ENCODE measurements at places on chromosomes 2 and 18.

- no peak for DNase-seq
Observed at GRCh38 chr2:105490956-105491355, 92.1 kb upstream of the FHL2 start.

DNA sequence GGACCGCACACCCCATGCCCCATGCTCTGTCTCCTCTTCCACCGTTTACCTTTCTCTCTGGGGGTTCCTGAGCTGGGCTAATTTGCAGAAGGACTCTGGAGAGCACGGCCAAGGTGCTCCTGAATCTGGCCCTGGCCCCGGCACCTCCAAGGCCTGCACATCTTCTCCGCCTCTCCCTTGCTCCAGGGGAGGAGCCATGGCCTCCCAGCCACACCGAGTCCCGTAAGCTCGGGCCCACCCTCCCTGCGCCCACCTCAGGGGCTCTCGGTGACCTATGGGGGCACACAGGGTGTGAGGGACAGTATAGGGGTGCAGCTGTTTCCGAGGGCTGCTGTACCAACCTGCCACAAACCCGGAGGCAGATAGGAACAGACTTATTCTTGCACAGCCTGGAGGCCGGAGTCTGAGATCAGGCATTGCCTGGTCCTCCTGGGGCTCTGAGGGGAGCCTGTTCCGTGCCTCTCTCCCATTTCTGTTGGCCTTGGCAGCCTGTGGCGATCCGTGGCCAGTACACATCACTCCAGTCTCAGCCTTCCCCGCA is 127.3 kb upstream of the GPC1 start:
- no peak for DNase-seq

DNA sequence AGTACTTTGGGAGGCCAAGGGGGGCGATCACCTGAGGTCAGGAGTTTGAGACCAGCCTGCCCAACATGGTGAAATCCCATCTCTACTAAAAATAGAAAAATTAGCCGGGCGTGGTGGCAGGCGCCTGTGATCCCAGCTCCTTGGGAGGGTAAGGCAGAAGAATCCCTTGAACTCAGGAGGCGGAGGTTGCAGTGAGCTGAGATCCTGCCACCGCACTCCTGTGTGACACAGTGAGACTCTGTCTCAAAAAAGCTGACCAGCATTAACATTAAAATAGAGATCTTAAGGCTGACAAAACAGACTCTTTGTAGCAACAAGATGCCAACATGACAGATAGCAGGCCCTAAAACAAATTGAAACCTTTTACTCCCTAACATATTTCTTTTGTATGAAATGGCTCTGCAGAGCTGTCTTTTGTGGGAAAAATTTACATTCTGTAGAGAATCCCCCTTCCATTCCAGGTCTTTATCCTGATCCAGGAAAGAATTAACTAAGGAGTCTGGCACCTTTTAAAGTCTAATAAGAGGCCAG is 213.9 kb downstream of the RAB3GAP1 start:
- DNase-seq, result no peak

- DNase-seq, result no peak
Observed at GRCh38 chr2:239689985-239690384, 289.2 kb upstream of the HDAC4 start.

DNA sequence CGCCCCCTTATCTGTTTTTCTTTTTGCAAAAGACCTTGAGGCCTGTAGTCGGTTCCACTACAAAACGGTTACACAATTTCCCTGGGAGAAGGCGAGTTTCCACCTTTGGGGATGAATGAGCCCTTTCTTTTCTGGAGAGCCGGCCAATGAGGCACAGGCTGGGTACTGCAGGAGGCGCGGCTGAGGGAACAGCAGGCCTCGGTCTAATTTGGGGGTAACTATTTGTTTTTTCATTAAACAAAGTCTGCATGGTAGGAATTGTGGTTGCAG is 129.2 kb downstream of the MYCN start:
- no peak for DNase-seq

DNA sequence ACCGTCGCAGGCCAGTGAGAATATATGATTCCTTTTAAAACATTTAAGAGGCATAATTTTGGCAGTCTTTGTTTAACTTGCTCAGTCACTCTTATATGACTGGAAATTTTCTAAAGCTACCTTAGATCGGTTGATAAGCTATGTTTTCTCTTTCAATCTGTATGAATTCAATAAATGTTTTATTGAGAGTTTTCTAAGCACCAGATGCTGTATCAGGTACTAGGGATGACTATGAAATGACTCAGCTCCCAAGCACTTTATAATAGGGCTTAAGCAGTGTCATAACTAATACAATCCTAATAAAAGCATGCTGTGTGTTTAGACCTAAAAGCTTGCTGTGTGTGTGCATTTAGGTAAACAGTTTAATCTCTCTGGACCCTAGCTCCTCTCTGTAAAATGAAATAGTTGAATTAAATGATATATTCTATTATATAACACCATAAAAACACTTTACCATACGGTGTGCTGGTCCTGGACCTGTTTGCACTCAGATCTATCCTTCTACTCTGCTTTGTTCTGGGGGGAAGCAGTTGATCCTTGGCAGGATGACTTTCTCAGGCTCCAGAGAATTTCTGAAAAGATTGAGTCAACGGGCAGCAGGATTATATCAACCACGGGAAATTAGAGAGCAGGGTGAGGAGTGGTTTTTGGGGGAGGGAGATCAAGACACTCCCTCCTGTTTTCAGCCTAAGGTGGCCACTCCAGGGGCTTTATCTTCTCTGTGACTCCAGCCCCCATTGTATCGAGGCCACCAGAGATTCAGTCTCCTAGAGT is 26.1 kb upstream of the SLC38A11 start:
- no peak for DNase-seq

GRCh38 chr2:134181219-134181618 is 72.7 kb upstream of the MGAT5 start:
- DNase-seq, result peak; percentile 25

DNA sequence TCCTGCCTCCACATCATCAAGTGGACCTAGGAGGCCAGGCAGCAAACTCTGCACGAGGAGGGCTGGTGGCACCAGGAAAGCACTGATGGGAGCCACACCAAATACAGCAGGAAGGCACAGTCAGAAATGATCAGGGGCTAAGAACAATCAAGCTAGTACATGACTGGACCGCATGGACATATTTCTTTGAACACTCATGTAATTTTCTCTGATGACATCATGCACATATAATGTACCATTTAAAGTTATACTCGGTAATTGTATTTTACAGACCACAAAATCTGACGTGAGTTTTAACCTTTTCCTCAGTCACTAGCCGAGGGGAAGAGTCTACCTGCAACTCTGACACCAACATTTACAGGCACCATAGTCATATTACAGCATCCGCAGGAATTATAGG is 76.7 kb downstream of the XDH start:
- DNase-seq, result no peak

GRCh38 chr2:178307650-178308049 is 113.3 kb downstream of the OSBPL6 start:
- DNase-seq, result no peak

GRCh38 chr2:134682726-134683125 is 36.1 kb downstream of the TMEM163 start:
- no peak for DNase-seq

- no peak for DNase-seq
Observed at GRCh38 chr2:3483986-3484960, 35.1 kb downstream of the ADI1 start.

DNA sequence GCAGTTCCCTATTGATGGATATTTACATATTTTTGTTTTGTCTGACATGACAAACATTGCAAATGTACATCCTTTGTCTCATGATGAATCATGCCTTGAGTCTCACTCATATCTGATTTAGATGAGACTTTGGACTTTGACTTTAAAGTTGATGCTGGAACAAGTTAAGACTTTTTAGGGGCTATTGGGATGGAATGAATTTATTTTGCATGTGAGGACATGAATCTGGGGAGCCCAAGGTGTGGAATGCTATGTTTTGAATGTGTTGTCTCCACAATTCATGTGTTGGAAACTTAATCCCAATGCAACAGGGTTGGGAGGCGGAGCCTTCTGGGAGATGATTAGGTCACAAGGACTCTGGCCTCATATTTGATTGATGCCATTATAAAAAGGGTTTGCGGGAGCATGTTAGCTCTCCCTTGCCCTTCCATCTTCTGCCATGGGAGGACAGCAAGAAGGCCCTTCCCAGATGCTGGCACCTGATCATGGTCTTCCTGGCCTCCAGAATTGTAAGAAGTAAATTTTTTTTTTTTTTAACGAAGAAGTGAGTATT is 29.1 kb upstream of the INO80D start:
- no peak for DNase-seq

GRCh38 chr2:198036029-198036879 is 231.9 kb downstream of the PLCL1 start:
- no peak for DNase-seq

DNA sequence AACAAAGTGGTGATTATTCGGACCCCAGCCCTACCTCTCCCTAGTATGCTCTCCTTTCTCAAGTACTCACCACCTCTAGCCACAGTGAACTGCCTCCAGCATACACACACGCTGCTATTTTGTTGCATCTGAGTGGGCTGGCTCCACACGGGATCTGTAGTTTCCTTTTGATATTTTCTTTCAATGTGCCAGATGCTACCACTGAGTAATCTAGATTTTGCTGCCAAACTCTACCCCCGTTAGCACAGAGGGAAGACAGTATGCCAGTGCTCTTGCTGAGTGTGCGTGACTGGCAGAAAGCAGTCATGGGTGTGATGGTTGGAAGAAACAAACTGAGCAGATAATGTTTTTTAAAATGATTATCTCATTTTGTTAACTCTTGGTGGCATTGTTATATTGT is 11.6 kb downstream of the CFLAR start:
- no peak for DNase-seq

DNA sequence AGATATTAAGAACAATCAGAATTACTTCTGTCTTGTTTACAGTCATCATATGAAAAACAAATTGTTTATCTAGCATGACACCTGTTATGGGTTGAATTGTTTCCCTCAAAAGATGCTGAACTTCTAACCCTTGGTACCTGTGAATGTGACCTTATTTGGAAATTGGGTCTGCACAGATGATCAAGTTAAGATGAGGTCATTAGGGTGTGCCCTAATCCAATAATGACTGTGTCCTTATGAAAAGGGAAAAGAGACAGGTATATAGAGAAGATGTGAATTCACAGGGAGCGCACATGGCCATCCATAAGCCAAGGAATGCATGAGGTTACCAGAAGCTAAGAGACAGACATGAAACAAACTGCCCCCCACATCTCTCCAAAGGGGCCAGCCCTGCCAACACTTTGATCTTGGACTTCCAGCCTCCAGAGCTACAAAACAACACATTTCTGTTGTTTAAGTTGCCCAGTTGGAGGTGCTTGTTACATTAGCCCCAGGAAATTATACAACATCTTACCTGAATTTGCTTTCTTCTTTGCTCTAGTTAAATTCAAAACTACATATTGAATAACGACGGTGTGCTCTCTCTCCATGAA is 2.3 kb upstream of the HPCAL1 start:
- DNase-seq, result no peak

GRCh38 chr2:44940732-44941464 is 604 bp upstream of the SIX3 start:
- no peak for DNase-seq

DNA sequence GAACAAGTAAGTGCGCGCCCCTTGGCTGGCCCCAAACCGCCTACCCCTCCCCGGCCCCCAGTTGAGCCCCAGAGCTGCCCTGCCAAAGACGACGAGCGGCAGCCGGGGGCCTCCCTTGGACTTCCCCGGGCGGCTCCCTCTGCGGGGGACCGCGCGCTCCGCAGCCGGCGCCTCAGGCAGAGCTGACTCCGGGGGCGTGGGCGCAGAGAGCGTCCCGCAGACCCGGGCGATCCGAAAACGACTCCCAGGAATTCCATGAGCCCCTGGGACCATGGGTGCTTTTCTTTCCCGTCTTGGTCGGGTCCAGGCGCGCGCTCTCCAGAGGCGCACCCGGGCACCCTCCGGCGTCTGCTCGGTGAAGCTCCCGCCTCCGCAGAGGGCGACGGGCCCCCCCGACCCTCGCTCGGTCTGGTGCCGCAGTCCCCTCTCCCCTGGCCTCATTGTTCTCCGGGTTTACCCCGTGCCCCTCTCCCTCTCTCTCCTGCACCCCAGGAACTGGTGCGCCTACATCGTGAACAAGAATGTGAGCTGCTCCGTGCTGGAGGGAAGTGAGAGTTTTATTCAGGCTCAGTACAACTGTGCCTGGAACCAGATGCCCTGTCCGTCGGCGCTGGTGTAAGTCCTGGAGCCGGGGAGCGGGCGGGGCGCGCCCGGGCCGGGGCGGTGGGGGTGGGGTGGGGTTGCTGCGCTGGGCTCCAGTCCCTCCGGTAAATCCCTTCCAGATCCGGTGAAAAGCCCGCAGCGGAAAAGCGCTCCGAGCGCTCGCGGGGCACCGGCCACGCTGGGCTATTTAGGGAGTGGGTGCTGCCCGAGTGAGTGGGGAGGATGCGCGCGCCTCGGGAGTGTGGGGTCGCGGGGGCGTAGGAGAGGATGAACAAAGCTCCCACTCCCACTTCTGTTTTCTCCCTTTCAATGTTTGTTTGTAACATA is 776 bp downstream of the EMILIN2 start:
- DNase-seq, result peak; percentile 46
